Stimulated activated CD4-positive, alpha-beta T cell treated with anti-CD3 and anti-CD28 coated beads, Interleukin-2, amount 100 ng/mL, for 48 hours (primary cell): ENCODE measurements at places on chromosomes 12 and 14.

DNA sequence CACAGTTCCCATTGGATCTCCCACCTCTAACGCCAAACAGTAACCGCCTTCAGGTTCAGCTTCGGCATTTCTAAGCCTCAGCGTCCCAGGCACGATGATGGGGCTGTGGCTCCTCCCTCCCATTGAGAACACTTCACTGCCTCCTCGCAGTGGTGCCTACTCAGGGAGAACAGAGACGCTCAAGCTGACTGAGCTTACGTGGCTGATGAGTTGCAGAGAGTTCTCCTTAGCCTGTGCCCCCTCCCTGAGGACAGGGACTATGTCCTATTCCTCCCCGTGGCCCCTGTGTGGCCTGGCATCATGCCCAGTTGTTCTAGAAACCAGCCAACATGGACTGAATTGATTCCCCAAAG is 87.0 kb downstream of the ITPK1 start:
- no peak for DNase-seq

- no peak for DNase-seq
These were observed 479.0 kb downstream of the GLT1D1 start for GRCh38 chr12:129332286-129332685.

DNA sequence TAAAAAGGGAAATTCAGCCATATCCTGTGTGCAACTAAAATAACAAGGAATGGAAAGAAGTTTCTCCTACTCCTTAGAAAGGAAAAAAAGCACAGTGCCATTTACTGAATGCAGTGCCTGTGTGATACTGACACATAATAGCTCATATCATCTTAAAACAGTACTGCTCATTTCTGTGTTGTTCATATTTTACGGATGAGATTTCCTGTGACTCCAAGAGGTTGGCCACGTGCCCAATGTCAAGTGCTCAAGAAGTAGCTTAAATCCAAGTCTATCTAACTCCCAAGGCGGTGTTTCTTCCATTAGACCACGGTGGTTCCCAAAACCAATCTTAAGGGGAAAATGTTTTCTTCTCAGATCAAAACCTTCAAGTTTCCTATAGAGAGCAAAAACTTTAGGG is 20.0 kb downstream of the MAP3K9 start:
- DNase-seq = no peak

GRCh38 chr14:78946949-78947348 is 776.8 kb downstream of the NRXN3 start:
- no peak for DNase-seq

- DNase-seq = no peak
These were observed 7.8 kb upstream of the DYNLL1 start for GRCh38 chr12:120488057-120488640.

- DNase-seq = no peak
These were observed 62.3 kb upstream of the PPP1R12A start for GRCh38 chr12:79997096-79997791.

- no peak for DNase-seq
These were observed 1058.6 kb downstream of the TRHDE start for GRCh38 chr12:73330584-73331351.

GRCh38 chr12:121568518-121568917 is 12.3 kb downstream of the KDM2B start:
- DNase-seq = no peak

DNA sequence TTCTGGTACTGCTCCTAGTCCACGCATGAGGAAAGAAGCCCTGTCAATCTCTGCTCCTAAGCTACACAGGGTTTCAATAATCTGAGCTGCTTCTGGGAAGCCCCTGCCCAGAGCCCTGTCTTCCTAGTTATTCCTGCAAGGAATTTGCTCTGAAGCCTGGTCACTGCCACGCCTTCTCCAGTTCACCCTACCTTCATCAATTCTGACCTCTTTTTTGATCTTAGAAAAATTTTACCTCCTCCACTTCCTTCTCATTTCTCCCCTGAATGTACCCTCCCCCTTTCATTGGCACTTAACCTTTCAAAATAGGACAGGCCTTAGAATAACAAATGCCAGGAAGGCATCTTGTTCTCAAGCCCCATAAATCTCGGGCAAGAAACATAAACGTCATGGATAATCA is 14.9 kb upstream of the LRRK2 start:
- no peak for DNase-seq

DNA sequence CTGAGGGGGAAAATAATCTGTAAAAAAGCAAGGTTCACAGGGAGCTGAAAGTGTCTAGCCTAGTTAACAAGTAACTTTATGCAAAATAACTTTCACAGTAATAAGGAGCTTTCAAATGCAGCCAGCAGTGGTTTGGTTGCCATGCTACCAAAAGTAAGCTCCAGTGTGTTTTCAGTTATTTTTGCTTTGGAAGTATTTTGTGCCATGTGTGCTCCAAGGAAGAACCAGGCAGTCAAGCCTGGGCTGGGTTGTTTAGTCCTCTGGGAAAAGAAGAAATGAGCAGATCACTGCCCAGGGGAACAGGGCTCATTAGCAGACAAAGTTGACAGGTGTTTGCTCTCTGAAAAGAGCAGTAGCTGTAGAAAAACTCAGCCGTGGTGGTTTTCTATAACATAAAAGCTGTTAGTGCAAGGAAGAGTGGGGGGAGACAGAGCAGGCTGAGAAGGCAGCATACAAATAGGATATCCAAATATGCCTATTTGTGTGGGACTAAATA is 92.8 kb upstream of the TMTC2 start:
- no peak for DNase-seq

- DNase-seq = no peak
These were observed 16.0 kb upstream of the SERPINA4 start for GRCh38 chr14:94545131-94545841.

DNA sequence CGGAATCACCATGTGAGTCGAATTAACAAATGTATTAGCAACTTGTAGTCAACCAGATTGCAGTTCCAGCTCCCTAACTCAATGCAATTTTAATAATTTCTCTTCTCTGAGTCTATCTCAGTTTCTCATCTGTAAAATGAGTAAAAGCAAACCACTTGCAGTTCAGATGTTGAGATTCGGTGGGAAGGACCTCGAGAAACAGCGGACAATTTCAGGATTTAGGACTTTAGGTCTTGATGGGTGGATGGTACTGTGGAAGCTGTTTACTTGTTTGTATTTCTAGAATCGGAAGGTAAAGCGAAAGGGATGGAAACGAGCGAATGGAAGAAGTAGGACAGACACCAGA is 510 bp upstream of the TTC8 start:
- DNase-seq = no peak

DNA sequence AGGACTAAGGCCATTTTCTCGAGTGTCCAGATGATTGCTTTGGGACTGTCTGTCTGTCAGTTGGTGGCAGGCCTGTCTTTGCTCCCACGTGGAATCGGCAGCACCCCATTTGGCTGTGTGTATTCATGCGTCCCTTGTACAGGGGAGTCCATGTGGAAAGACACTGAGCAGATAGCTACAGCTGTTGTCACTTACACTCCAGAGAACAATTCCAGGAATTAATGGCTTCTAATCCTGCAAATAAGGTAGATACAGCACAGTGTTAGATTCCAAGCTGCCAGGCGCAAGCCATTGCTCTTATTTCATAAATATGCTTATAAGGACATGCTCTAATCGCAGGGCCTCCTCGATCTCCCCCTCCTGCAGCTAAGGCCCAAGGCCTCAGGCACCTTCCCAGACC is 208.8 kb downstream of the VRK1 start:
- no peak for DNase-seq

GRCh38 chr14:74620497-74620921 is 8.5 kb upstream of the LTBP2 start:
- DNase-seq = peak; percentile 38

GRCh38 chr14:32258336-32258993 is 55.4 kb upstream of the RNU6-8 start:
- no peak for DNase-seq

DNA sequence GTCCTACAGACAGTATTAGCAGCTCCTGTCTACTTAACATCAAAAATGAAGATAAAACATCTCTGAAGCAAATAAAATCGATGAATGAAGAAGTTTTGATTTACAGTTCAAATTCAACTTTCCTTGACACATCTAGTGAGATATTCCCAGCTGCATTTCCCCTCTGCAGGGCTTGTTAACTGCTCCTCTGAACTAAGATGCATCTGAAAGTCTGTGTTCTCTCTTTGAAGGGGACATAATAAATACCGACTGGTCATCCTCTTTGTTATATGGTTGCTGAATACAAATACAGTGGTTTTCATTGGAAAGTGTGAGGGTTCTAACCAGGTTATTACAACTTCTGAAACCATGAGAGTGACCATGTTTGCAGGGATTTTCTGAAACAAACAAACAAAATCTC is 266.4 kb upstream of the SLC16A7 start:
- no peak for DNase-seq

DNA sequence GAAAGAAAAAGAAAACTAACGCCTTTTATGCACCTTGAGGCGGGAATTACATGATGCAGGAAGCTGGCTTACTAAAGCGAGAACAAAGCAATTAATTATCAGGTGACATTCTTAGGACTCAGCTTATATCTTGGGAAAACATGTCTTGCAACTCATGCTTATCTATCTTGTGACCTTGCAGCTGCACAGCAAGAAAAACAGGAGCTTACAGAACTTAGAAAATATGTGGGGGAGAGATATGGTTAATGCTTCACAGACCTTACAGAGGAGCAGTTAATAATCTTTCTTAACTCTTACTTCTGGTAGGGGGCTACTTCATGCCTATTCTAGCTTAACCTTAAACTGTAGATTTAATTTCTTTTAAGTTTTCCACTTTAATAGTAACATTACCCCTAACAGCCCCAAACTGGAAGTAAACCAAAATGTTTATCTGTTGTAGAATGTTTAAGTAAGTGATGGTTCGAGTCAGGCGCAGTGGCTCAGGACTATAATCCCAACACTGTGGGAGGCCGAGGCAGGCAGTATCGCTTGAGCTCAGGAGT is 13.2 kb upstream of the OR11G2 start:
- no peak for DNase-seq

GRCh38 chr12:99709116-99709515 is 61.6 kb downstream of the GARIN6 start:
- no peak for DNase-seq

DNA sequence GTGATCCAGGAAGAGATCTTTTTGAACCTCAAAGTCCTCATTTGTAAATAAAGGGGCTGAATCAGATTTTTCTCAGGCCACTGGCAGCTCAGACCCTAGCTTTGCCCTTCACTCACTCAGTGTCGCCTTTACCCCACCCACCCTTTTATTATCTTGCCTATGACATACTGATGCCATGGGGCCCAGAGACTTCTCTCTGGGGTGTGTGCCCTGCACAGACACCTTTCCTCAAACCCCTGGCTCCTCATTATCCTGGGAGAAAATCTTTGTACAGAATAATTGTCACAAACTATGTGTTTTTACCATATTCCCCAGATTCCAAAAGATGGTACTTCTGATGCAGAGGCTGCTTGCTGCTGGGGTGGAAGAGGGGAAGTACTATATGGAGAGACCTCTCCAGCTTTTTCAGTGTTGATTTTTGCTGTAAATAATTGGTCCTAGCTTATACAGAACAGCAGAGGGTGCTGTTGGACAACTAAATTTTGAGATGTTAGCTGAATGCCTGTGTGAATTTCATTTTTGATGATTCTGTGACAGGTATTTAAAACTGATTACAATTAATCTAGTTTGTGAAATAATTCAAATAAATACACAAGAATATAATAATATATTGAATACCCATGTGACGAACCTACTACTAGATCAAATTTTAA is 53.9 kb upstream of the DCD start:
- peak; percentile 3 for DNase-seq

DNA sequence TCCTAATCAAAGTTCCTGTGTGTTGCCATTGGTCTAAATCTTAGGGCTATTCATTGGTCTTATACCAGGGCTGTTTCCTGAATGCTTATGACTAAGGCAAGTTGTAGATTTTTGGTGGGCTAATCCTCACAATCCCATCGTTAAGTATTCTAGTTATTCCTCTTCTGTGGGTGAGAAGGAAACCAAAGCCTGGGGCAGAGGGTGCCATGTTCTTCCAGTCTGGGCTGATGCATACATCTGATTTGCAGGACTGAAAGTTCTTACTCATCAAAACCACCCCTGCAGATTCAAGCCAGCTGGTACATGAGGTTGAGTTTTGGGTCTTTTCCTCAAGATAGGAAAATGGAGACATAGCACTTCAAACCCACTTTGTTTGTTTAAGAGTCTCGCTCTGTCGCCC is 25.7 kb downstream of the PPP1CC start:
- no peak for DNase-seq

DNA sequence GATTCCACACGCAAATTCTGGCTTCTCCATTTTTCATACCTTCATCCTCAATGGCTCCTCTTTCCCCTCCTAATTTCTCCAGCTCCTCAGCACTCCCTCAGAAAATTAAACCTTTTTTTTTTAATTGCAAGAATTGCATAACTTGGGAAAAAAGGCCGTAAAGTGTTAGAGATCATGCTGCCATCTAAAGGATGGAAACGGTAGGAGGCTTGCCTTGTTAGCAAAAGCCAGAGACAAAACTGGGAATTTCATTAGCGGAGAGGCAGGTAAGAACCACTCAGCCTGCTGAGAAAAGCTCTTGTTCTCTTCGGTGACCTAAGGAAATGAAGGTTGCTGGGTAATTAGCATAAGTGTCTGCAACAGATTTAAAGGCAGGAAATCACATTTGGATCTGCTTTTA is 204.3 kb downstream of the AEBP2 start:
- no peak for DNase-seq

- DNase-seq = no peak
These were observed 460.8 kb downstream of the BCAT1 start for GRCh38 chr12:24488091-24488596.

DNA sequence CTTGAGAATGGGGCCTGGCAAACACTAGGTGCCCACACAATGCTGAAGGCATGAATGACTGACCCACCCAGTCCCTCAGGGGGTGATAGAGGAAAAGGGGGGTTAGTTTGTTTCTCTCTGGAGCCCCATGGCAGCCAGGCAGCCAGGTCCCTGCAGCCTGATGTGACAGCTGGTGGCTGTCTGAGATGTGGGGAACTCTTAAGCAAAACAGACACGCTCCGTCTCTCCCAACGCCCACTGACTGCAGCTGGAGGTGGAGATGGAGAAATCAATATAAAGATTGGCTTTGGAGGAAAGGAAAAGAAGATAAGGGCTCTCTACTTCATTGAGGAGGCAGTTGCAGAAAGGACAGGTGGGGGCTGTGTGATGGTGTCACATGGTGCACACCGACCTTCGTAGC is 240.8 kb upstream of the LHX5 start:
- DNase-seq = no peak

DNA sequence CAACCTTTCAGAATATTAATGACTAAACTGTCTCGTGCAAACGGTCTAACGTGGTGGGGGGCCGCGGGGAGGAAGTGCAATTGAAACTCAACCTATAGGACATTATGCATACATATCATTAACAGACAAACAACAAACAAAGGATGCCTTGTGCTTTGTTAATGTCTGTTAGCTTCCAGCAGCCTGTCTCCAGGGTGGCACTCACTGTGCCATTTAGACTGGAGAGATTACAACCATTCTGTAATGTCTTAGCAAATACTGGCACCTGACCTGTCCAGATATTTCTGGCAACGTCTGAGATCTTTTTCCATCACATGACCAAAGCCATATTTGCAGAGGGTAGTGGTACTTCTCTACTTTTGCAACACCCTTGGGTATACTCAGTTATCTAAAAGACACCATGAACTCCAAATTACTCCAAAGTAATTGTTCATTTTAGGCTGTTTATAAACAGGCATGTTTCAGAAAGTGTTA is 11.6 kb downstream of the BHLHE41 start:
- no peak for DNase-seq

GRCh38 chr14:91142214-91142668 is 28.4 kb downstream of the DGLUCY start:
- no peak for DNase-seq

- no peak for DNase-seq
These were observed 48.8 kb downstream of the STXBP6 start for GRCh38 chr14:25001156-25001555.

- DNase-seq = no peak
These were observed 99.4 kb downstream of the EPS8 start for GRCh38 chr12:15689751-15690191.
